ENCODE measurements at places on chromosomes 13 and 19. TPM values are rescaled to one million over a fixed set of nuclear protein-coding genes. Genes with fewer than 3 reads are reported as not detected.

GRCh38 chr19:3115411-3115810 lies 20.4 kb upstream of the GNA15 start:
- DNase-seq: no peak

DNA sequence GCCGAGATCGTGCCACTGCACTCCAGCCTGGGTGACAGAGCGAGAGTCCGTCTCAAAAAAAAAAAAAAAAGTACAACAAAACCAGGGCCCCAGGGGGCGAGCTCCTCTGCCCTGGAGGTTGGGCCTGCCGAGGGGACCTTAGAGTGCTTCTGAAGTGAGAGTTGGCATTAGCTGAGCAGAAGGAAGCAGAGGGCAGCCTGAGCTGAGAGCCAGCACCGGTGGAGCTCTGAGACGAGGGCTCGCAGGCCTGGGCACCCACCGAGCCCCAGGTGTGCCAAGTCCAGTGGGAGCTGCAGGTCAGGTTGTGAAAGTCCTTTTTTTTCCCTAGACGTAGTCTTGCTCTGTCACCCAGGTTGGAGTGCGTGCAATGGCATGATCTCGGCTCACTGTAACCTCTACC lies 46.0 kb downstream of the KDM4B start:
- DNase-seq: no peak

GRCh38 chr19:42191855-42192254 lies 25.6 kb downstream of the DEDD2 start:
- no peak for DNase-seq

DNA sequence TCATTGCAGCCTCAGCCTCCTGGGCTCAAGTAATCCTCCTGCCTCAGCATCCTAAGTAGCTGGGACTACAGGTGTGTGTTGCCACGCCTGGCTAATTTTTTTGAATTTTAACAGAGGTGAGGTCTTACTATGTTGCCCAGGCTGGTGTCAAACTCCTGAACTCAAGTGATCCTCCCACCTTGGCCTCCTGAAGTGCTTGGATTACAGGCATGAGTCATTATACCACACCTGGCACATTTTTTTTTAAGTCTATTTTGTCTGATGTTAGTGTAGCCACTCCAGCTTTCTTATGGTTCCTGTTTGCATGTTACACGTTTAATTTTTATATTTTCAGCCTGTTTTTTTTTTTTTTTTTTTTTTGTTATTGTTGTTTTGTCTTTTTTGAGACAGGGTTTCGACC lies 24.8 kb downstream of the KDM4B start:
- no peak for DNase-seq

GRCh38 chr19:52599241-52599640 lies 29.2 kb downstream of the ZNF701 start:
- DNase-seq: no peak

The CAPN12 gene
- 4.9 TPM for polyA plus RNA-seq

The BST2 gene
- 17.8 TPM for polyA plus RNA-seq

The TMEM190 gene
- 6.9 TPM for polyA plus RNA-seq

The SULT2A1 gene
- 0.32 TPM for polyA plus RNA-seq

The CGB8 gene
- 0.89 TPM for polyA plus RNA-seq
